ENCODE measurements at places on chromosomes 7 and 10. TPM values are rescaled to one million over a fixed set of nuclear protein-coding genes. Genes with fewer than 3 reads are reported as not detected.

DNA sequence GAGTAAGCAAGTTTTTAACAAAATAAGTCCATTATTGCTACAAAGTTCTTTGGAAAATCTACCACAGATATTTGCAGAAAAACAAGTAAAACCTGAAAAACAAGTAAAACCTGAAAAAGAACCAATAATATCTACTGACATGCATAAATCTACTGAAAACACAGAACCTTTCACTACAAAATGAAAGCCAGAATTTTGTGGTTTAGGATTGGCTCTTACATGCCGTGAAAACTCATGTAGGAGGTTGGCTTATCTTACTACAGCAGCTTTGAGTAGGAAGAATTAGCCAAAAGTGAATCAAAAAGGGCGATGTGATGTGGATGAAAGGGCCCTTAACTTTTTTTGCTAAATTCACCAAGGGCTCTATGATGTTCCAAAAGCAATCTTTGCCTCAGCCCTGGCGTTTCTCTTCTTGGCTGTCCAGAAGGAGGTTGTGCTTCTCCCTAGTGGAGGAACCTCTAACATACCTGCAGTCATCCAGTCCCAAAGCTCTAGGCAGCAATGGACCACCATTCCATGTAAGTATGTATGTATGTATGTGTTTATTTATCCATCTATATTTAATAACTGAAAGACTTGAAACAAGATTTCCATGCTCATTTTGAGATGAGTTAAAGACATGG, 93.5 kb upstream of the ZNF804B start:
- no peak for DNase-seq

DNA sequence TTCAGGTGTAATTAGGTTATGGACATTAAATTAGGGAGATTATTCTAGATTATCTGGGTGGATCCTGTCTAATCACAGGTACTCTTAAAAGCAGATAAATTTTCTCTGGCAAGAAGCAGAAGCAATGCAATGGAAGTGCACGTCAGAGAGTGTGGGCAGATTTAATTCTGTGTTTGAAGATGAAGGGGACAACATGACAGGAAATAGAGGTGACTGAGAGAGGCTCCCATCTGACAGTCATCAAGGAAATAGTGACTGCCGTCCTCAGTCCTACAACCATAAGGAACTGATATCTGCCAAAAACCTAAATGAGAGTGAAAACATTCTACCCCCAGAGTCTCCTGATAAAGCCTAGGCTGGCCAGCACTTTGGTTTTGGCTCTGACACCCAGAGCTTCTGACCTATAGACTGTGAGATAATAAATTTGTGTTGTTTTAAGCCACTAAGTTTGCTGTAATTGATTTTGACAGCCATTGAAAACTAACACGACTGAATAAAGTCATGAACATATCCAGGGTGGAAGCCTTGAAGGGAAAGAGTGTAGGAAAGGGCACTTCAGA, 30.5 kb upstream of the DDX50 start:
- DNase-seq, result no peak

GRCh38 chr10:61302124-61302523, 151.1 kb downstream of the TMEM26 start:
- DNase-seq, result no peak

- DNase-seq, result peak; percentile 94
These were observed at the start of gene FAM3C for GRCh38 chr7:121395961-121396757. FAM3C (minus strand) TSS chr7:121396308; CDS start chr7:121382969, 13,339 bp downstream.

The PRTFDC1 gene
- 7.6 TPM for total RNA-seq

The NDUFB8 gene
- total RNA-seq, result 152 TPM

The LFNG gene
- 11.6 TPM for total RNA-seq

The LIPM gene
- not detected for total RNA-seq

DNA sequence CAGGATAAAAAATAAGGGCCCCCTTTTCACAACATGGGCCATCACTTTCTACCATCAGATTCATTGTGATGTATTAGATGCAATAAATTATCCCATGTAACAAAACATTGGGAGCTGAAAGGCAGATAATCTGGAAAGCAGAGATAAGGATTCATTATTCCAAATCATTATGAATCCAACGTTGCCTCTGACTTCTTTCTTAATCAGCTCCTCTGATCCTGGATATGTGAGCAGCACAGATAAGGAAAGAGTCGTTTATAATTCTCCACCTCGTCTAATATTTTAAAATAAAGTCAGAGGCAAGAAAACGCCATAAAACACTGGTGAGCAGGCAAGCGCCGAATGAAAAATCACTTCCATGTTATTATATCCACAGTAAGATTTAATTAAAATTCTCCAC, 13.8 kb upstream of the GATA3 start:
- DNase-seq, result no peak

The OPN4 gene
- total RNA-seq, result not detected

GRCh38 chr10:118369641-118370205, 27.6 kb upstream of the FAM204A start:
- DNase-seq, result peak; percentile 23

DNA sequence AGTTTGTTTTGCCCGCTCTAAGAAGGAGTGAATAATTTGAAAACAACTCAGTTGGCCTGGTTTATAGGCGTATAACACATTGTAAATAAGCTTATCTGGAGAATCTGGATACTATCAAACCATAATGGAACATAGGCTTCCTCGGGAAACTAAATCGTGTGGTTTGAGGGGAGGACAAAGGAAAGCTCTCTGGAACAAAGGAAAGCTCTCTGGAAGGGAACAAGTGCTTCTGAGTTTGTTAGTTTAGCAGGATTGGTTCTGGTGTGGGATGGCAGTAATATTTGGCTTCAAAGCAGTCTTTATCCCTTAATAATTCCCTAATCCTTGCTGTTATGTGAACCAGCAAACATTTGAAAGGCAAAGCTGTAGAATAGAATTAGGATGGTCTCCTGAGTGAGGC, 15.0 kb upstream of the SLK start:
- no peak for DNase-seq
